T1000 (cell line): ENCODE measurements at places on chromosomes 12 and 14.

DNA sequence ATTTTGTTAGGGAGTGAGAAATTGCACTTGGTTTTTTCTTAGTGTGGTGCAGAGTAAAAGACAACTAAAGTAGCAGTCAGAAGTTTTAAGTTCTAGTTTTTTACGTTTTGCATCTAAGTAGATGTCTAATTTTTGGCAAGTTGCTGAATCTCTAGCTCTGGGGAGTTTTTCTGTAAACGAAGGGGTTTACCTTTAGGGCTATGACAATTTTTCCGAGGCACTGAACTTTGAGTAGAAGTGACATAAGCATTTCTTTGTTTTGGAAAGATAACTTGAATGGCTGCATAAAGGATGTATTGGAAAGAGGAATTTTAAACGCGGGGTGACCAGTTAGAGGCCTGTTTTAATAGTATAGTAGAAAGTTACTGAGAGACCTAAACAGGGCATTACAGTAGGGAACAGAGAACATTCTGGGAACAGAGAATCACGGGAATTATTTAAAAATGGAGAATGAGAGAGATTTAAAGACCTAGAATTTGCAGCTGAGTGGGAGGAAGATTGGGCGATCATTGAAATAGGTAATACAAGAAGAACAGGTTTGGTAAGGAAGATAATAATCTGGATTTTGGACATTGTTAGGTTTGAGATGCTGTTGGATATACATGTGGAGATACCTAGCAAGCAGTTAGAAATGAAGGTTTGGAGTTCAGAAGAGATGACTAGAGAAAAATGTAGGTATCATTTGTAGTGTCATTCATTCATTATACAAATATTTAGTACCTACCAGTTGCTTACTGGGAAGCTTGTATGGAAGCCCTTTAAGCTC is 1.2 kb downstream of the ZNF410 start:
- DNase-seq: no peak

DNA sequence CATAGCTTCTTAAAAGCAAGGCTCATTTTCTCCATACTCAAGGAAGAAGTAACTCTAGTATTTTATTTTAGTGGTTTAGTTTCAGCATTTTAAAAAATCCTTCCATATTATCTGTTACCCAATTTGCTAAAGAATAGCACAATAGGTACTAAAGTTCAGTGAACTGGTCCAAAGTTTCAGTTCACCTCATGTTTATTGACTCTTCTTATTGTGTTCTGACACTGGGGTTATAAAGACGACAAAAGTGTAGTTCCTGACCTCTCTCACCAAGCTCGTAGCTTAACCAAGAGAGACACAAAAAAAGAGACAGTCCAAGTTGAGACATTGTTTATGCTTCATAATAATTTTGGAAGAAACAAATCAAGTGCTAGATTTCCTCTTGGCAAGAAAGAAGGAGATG is 40.8 kb upstream of the SLC38A2 start:
- no peak for DNase-seq

DNA sequence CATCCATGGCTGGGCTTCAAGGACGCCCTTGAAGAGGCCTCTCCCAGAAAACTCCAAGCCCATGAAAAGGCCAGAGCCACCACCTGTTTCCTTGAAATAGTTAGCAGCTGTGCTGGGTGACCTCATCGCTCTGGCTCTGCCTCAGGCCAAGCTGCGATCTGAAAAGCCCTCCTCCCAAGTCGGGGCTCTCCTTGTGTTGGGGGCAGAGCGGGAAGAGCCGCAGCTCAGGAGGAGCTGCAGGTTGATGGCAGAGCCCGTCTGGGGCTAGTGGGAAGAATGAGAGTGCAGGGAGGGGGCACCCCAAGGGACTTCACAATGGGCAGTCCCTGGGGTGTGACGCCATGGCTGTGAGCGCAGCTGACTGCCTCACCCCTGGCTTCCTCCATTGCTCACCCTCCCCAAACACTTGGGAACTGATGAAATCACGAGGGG is 50.0 kb upstream of the STON2 start:
- DNase-seq: no peak

- DNase-seq: no peak
These were observed 147.5 kb downstream of the SLC38A6 start for GRCh38 chr14:61128382-61129167.

DNA sequence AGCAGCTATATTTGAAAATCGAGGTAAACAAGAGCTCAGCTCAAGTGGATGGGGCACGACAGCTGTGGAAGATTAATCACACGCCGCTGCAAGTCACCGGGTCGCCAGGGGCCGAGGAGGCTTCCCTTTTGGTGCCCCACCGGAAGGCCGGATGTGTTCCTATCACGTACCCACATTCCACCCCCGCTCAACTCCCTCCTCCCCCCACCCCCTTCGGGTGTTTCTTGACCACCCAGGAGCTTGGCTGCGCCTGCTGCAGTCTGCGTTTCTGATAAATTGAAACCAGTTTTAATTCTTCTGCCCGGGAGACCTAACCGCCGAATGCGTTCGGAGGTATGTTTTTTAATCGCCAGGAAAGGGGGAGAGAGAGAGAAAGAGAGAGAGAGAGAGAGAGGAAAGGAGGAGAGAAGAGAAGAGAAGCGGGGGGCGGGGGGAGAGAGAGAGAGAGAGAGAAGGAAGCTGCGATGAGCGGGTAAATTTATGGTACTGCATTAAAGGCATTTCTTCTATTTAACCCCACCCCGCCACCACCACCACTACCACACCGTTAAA is 1.8 kb downstream of the SLC8A3 start:
- no peak for DNase-seq

DNA sequence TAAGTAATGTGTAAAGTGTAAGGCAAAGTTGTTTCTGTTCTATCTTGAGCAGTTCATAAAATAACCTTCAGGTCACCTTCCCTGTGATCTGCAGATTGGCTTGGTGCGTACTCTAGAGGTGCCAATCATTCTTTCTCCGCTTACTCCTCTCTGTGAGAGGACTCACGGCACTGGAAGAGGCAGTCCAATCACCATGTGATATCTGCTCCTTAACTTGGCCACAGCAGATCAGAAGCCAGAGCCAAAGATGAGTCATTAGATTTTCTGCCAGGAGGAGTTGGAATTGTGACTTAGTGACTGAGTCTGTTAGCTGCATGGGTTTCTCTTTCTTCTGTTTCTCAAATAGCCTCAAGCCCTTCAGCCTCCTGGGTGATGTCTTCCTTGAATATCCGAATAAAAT is 165.5 kb downstream of the SLC41A2 start:
- peak; percentile 20 for DNase-seq

DNA sequence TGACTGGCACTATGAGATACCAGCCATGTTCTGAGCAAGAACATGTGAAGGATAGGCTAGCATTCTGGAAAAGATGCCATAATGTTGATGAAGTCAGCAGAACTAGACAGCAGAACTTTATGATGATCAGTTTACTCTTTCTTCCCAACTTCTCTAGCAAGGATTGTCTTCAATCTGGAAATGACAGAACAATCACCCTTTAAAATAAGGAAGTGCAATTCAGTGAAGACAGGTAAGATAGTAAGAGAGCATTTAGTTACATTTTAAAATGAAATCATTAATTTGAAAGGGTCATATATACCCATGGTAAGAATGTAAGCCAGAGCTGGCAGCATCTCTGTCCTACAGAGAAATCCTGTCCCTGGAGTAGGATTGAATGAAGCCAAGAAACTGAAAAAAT is 66.0 kb upstream of the C12orf71 start:
- DNase-seq: no peak

DNA sequence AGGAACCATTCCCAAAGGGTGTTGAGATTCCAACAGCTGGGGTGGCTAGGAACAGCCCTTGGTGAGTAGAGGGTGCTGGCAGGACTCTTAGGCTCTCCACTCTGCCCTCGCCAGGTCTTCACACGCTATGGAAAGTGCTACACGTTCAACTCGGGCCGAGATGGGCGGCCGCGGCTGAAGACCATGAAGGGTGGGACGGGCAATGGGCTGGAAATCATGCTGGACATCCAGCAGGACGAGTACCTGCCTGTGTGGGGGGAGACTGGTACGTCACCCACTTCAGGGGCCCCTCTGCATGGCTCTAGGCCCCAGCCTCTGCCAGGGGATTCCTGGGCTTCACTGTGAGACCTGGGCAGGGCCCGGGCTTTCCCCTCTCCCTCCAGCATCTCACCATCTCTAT is 8.0 kb upstream of the SMARCD1 start:
- no peak for DNase-seq

DNA sequence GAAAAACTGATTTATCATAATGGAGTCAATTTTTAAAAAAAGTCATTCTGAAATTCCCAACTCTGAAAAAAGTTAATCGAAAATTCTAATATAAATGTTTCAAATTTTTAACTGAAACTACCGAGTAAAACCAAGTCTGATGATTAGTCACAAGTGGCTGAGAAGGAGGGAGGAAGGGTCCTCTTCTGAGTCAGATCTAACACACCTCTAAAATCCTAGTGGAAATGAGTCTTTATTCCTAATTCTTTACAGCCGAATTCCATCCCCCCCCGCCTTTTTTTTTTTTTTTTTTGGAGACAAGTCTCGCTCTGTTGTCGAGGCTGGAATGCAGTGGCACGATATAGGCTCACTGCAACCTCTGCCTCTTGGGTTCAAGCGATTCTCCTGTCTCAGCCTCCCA is 37.9 kb downstream of the RAD9B start:
- no peak for DNase-seq

DNA sequence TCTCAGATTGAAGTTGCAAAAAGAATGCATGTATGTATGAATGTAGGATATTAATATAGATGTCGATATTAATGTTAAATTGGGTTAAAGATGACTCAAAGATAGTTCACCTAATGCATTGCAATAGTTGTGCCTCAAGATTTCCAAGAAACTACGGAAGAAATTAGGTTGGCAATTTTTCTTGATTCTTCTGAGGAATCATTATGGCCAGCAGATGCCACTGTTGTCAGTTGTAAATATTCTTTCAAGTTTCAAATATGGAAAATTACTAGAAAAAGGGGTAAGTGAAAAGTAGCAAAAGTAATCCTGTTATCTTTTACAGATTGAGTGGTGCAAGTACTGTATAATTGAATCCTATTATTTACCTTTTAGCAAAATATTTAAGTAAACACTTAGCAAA is 202.1 kb downstream of the ADAMTS20 start:
- DNase-seq: no peak

DNA sequence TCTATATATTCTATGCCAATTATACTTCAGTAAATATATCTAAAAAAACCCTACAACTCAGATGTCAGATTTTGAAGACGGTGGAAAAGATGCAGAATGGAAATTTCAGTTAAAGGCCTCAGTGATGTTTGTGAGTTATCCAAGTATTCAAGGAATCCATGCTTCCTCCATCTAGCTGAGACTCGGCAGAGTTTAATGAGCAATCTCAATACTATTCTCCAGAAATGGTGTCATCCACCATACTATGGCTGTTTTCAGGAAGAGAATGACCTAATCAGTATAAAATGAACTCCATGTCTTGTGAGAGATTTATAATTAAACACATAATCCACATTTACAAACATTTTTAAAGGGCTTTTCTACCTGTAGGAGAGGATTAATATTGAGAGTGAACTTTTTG is 66.0 kb downstream of the KLHL28 start:
- DNase-seq: no peak

- DNase-seq: no peak
These were observed 441.8 kb downstream of the TMTC2 start for GRCh38 chr12:83128540-83128939.

DNA sequence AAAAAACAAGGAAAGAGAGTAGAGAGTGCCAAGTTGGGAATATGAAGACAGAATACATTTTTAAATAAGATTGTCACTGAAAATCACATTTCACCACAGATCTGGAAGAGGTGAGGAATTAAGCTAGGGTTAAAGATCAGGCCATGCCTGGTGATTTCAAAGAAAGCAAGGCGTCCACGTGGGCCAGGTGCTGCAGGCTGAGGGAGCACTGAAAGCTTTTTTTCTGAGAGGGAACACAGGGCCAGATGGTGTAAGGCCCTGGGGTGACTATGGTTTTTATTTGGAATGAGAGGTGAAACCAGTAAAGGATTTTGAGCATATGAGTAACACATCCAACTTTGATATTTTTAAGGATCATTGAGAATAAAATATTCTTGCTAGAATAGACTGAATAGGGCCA is 20.9 kb downstream of the SYT1 start:
- no peak for DNase-seq

- DNase-seq: no peak
These were observed 9.2 kb upstream of the TC2N start for GRCh38 chr14:91876492-91876891.

- no peak for DNase-seq
These were observed 24.8 kb upstream of the LGALS3 start for GRCh38 chr14:55103971-55104954.

GRCh38 chr12:46558677-46559076 is 186.1 kb upstream of the SLC38A2 start:
- no peak for DNase-seq

- DNase-seq: no peak
These were observed 274.8 kb downstream of the SLC15A4 start for GRCh38 chr12:128548949-128549348.

- no peak for DNase-seq
These were observed 36.9 kb downstream of the BCL2L14 start for GRCh38 chr12:12107678-12108077.

DNA sequence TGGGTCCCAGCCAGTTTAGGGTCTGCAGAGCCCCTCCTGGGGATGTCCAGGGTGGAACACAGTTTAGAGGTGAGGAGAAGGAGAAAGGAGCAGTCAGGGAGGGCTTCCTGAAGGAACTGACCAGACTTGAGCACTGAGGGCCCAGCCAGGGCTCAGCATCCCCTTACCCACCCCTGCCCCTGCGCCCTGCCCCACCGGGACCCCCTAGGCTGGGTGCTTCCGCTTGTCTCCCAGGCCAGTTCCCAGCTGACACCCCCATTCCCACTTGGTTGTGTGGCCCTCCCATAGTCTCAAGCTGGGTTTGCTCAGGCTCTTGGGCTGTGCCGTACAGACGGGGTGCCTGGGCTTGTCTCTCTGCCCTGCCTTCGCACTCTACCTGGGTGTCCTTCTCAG is 26.3 kb upstream of the KIF26A start:
- DNase-seq: no peak

GRCh38 chr12:6772726-6773589 is 638 bp downstream of the LAG3 start:
- DNase-seq: no peak

- DNase-seq: no peak
These were observed 56.7 kb downstream of the EPS8 start for GRCh38 chr12:15732341-15733061.

GRCh38 chr12:62737615-62738014 is 197.3 kb downstream of the PPM1H start:
- DNase-seq: no peak

DNA sequence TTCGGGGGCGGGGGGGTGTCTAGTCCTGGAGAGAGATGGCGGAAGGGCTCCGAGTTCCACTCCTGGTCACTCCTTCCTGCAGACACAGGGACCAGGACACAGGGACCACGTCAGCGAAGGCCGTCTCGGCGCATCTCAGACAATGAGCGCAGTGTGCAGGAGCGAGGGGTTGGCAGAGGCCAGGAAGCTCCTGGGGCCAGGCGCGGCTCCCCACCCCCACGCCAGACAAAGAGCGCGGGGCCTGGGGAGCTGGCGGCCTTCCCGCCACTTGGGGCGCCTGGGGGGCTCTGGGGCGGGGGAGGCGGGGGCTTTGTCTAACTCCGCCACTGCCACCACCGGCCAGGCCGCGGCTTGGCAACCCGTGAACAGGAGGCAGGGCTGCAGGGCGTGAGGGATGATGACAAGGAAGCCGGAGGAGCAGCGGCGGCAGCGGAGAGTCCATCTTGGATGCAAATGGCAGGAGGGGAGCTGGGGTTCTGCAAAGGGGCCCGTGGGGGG is 2.2 kb downstream of the CDK2AP1 start:
- no peak for DNase-seq
